ENCODE measurements at places on chromosomes 12 and 14.

DNA sequence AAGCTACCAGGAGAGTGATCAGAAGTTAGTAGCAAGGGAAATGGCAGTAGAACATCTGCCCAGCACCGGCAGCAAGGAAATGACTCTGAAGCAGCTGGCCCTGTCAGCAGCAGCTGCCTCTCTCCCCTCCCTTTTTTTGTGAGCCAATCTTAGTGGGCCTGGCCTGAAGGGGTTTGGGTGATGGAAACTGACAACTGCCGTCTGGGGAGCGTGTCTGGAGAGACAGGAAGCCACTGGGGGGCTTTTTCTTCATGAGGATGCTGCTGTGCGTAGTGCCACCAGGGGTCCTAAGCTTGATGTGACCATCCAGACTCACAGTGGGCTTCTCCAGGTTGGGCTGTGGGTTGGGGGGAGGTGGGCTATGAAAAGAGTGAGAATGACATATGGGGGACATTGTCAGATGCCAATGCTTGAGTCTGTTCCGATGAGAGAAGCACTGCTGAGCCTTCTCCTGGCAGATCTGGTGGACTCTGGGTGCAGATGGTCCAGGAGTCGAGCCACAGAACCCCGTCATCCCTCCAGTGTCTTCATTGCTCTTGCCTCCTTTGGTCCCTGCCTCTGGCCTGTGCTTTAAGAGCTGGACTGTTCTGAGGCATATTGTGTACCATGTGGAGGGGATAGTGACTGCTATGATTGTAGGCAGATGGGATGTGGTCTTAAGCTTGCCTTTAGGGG is 87.6 kb upstream of the HIF1A start:
- DNase-seq, result no peak

- no peak for DNase-seq
Observed at GRCh38 chr12:109064143-109064542, 11.8 kb downstream of the USP30 start.

GRCh38 chr14:53010193-53011040 is 59.6 kb upstream of the FERMT2 start:
- no peak for DNase-seq

DNA sequence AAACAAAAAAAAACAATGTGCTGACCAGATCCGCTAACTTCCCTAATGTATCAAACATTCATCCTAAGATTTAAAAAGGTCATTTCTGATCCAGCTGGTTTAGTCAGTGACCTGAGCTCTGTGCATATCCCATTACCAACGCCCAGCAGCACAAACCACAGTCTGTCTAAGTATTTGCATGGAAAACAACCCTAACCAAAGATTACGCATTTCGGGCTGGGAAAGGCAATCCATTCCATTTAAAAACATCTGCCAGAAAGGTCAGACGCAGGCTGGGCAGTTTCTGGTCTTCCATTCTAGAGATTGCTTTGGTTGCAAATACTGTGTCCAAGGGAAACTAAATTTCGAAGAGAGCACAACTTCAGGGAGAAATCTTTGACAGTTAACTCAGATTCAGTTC is 234.9 kb downstream of the FLRT2 start:
- no peak for DNase-seq

GRCh38 chr14:69572030-69572840 is 2.4 kb downstream of the CCDC177 start:
- DNase-seq, result no peak

DNA sequence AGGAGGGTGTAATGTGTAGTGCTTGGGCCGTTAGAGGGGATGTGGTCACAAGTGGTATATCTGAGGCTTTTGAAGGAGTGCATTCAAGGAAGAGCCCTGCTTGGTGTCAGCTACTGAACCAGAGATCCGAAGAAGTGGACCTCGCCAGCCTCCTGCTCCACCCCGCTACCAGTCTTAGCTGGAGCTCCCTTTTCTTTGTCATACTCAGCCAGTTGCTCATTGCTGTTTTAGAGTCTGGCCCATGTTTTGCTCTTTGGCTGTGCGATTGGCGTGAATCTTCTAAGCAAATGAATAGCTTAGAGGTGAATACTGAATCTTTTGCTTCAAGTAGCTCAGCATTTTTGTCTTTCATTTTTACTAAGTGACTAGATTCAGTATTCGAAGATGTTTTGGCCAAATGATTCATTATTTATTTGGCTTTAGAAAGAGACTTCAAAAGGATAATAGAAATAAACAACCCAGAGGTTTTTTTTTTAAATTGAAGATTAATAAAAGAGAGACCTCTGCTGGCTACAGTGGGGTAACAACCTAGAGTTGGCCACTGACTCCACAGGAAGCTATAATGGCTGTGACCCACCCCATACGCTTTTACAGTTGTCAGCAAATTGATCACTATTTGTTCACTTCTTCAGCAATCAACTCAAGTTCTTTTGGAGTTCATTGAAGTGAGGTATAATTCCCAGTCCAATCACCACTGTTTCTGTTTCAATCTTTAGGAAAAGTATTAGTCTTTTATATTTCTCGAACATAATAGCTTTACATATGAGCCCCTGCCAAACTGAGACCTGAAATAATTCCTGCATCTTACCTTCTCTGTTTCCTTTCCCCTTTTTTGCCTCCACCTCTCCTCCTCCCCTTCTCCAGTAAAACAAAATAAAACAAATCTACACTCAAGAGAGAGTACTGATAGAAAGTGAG is 19.9 kb downstream of the CDKN1B start:
- DNase-seq, result no peak
